GM04503 (cell line): ENCODE measurements at places on chromosomes 2 and 18.

GRCh38 chr2:27070653-27071276, 689 bp downstream of the OST4 start:
- no peak for DNase-seq

- no peak for DNase-seq
Observed at GRCh38 chr2:218878486-218878885, 2.2 kb upstream of the WNT10A start.

DNA sequence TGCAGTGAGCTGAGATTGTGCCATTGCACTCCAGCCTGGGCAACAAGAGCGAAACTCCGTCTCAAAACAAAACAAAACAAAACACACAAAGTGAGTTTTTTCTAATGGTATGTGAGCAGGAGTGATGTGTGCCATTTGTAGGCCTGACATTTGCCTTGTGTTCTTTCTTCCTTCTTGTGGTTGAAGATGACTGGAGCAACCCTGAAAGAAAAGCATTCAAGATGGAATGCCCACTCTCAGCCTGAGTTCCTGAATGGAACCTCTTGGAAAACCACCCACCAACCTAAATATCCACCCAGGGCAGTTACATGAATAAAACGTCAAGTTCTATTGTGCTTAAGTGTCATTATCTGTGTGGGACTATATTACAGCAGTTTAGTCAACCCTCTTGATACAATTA, 26.5 kb downstream of the PGAP1 start:
- no peak for DNase-seq

- DNase-seq, result no peak
Observed at GRCh38 chr2:47201224-47201623, 46.1 kb upstream of the STPG4 start.

GRCh38 chr2:79723830-79724229, 211.0 kb downstream of the CTNNA2 start:
- DNase-seq, result peak; percentile 99

GRCh38 chr2:148948868-148949267, 73.8 kb downstream of the KIF5C start:
- no peak for DNase-seq

GRCh38 chr18:56726906-56727305, 75.7 kb downstream of the WDR7 start:
- no peak for DNase-seq

DNA sequence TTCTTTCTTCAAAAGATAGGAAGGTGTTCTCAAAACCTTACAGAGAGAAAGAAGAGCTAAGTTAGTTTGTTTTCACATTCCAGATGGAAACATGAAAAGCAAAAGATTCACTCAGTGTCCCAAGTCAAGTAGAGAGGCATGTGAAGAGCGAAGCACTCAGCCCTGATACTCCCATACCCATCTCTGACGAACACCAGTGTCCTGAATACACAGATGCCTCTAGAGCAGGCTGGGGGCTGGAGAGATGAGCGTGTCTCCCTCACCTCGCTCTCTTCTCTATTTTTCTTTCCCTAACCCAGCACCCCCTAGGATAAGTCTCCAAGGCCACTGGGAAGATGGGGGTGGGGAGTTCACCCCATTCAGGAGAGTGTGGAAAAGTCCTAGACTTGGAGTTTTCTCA, 227.8 kb downstream of the TMEM163 start:
- DNase-seq, result no peak

GRCh38 chr2:37583867-37584266, 87.6 kb downstream of the CDC42EP3 start:
- DNase-seq, result no peak

- DNase-seq, result no peak
Observed at GRCh38 chr2:153101187-153101586, 377.4 kb downstream of the RPRM start.

GRCh38 chr2:179558010-179558934, 293.6 kb upstream of the SESTD1 start:
- DNase-seq, result no peak

GRCh38 chr2:211823886-211824479, 714.6 kb downstream of the ERBB4 start:
- DNase-seq, result no peak

GRCh38 chr2:48590017-48590416, 27.6 kb upstream of the GTF2A1L start:
- DNase-seq, result no peak

DNA sequence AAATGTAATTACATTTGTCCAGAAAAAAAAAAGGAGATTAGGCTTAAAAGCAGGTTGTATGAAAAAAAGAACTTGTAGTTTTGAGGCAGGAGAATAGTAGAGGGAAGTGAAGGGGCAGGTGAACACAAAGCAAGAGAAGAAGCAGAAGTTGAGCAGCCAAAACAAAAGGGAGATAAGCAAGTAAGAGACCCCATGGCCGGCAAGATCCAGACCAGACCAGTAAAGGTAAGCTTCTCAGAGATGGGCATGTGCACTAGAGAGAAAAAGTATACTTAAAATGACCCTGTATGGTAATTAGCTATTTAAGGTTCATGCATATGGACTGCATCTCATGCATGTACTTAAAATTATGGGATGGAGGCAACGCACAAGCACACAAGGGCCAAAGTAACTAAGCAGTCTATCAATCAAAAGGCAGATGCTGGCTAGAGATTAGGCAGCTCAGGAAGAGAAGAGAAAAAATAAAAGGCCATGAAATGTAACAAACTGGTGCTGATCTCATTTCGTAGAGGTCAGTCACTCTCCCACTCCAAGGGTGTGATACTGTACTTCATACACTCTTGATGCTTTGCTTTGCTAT, 9.7 kb downstream of the SIGLEC15 start:
- no peak for DNase-seq

GRCh38 chr2:100113990-100114433, 28.4 kb downstream of the AFF3 start:
- DNase-seq, result no peak

DNA sequence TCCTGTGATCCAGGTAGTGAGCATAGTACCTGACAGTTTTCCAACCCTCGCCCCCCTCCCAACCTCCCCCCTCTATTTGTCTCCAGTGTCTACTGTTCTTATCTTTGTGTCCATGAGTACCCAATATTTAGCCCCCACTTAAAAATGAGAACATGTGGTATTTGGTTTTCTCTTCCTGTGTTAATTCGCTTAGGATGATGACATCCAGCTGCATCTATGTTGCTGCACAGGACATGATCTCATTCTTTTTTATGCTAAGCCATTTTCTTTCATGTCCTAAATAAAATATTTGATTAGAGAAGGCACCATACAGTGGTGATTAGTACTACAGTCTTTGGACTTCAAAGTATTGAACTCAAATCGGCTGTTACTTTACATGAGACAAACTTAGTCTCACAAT, 1087.9 kb downstream of the CBLN2 start:
- no peak for DNase-seq

DNA sequence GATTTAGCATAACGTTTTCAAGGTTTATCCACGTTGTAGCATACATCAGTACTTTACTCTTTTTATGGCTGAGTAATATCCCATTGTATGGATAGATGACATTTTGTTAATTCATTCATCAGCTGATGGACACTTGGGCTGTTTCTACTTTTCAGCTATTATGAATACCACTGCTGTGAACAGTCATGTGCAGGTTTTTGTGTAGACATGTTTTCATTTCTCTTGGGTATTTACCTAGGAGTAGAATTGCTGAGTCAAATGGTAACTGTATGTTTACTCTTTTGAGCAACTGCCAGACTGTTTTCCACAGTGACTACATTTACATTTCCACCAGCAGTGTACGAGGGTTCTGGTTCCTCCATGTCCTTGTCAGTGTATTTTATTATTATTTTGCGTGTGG, 33.9 kb downstream of the COX7A2L start:
- no peak for DNase-seq

DNA sequence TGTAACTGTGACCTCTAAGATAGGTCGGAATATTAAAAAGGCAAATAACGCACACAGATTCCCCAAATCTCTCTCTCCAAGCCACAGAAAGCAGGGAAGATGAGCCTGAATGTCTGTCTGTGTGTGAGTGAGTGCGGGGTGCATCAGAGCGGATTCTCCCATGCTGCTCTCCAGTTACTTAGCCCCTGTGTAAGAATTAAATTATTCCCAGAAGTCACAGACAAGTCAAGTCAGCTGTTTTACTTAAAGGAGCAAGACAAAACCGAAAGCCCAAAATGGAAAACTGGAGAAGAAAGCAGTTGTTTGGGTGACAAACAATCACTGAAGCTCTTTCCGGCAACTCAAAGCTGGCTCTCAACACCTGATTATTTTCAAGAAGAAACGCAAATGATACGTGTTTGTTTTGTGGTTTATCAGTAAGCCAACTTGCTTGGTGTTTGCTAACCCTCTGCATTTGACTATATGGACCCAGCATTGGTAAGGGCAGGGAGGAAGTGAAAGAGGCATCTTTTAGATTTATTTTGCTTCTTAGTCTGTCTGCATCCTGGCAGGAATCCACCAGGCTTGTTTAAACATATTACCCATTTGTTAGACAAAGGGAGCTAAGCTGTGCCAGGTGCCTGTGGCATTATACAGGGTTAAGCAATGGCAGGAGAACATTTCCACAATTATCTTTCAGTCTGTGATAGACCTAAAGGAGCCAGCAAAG, 121.5 kb upstream of the CREB1 start:
- DNase-seq, result no peak

- DNase-seq, result no peak
Observed at GRCh38 chr2:165787334-165787733, 6.7 kb downstream of the GALNT3 start.

DNA sequence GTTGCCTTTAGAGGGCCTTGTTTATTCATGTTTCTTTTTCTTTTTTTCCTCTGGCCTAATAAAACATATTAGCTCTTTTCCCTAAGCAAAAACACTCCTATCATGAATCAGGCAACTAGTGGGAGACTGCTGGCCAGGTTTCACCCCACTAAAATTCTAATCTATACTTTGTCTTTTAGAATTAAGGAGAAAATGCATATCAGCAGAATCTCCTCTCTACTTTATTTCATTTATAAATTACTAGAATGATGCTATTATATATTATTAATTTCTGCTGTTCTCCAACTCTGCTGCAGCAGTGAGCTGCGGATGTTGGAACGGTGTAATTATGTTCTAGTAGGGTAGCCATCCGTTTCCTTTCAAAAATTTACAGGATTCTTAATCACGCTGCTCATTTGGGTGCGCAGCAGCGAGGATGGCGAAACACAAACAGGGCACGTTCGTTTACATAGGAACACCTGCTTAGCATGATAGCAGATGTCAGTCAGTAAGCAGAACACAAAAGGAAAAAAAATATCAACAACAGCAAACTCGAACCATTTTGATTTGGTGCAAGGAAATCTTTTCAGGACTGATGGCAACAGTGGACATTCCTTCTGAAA, 30.5 kb downstream of the ZEB2 start:
- DNase-seq, result no peak

GRCh38 chr2:9753665-9754531, 89.4 kb upstream of the TAF1B start:
- DNase-seq, result no peak

- no peak for DNase-seq
Observed at GRCh38 chr2:29033656-29034055, 40.7 kb downstream of the PCARE start.

GRCh38 chr2:854460-854859, 96.2 kb upstream of the SNTG2 start:
- no peak for DNase-seq

DNA sequence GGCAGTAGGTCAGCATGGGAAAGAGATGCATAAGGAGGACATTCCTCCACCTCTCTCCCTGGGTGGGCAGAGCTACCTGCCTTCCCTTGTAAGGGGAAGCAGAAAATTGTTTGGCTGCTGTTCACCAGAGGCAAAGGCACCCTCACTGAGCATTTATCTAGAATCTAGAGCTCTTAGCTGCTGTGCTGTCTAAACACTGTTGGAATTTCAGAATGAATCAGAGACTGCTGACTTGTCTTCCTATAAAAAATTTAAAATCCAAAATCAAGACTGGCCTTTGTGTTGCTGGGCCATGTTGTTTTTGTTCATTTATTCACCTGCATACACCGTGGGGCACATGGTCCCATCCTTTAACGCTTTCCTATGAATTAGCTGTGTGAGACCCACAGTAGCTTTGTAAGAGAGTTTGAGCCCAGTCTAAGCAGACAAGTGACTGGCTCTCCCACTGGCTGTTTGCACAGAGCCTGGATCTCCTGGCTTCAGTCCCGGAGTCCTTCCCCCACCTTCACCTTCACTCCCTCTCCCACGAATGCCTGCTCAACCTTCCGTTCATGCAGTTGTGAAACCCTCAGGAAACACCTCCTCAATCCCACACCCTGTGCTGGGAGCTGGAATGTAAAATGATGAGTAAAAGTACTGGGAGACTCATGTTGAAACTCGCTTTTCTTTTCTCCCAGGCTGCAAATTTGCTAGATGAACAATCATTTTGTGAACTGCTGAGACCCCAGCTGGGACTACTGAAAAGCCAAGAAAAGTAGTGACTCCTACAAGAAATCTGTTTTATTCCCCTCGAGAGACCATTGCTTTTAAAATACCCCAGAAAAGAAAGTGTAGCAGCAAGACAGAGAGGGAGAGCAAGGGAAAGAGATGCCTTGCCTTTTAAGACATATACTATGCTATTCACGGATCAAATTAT, 76.2 kb downstream of the FAM168B start:
- DNase-seq, result no peak

GRCh38 chr2:216664593-216665034, 30.7 kb downstream of the IGFBP5 start:
- DNase-seq, result no peak

- no peak for DNase-seq
Observed at GRCh38 chr2:102489646-102490045, 16.6 kb downstream of the SLC9A4 start.

- DNase-seq, result no peak
Observed at GRCh38 chr2:101064868-101065549, 62.9 kb downstream of the RPL31 start.

- DNase-seq, result no peak
Observed at GRCh38 chr18:1302861-1303260, 398.2 kb downstream of the ADCYAP1 start.

DNA sequence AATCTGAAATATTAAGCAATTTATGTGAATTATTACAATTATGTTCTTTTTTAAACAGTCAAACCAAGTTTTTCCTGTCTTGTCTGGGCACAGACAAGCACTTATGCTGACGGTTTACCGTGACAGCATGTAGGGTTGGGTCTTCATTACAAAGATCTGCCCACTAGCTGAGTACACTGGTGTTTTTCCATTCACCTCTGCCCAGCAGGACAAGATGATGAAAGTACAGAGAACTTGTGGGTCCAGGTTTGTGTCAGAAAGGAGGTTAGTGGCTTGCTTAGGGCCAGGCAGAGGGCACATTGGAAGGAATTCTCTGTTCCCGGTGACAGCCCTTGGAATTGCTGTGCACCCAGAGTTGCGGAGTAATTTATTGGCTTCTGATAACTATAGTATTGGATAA, 14.0 kb downstream of the NABP1 start:
- no peak for DNase-seq
